Heart right ventricle (tissue), 16 donors: ENCODE measurements at places on chromosomes 12 and 14. TPM values are rescaled to one million over a fixed set of nuclear protein-coding genes. Genes with fewer than 3 reads are reported as not detected.

INHBC gene
- not detected for polyA plus RNA-seq

FLRT2 gene
- 1.5 TPM for polyA plus RNA-seq

RD3L gene
- polyA plus RNA-seq, result 2.9 TPM

GNB3 gene
- polyA plus RNA-seq, result 15.0 TPM

ERP27 gene
- 0.44 TPM for polyA plus RNA-seq

KRT80 gene
- 0.07 TPM for polyA plus RNA-seq

OTX2 gene
- polyA plus RNA-seq, result not detected

RHOJ gene
- polyA plus RNA-seq, result 19.8 TPM

E2F7 gene
- polyA plus RNA-seq, result 0.04 TPM

C3AR1 gene
- 2.1 TPM for polyA plus RNA-seq

OLR1 gene
- 0.07 TPM for polyA plus RNA-seq

NOS1 gene
- not detected for polyA plus RNA-seq

PLA2G1B gene
- 0.22 TPM for polyA plus RNA-seq

CISTR gene
- polyA plus RNA-seq, result 1.7 TPM

FSCB gene
- polyA plus RNA-seq, result not detected

TRIAP1 gene
- 28.9 TPM for polyA plus RNA-seq

MYH7 gene
- 7,351 TPM for polyA plus RNA-seq

CAPZA3 gene
- polyA plus RNA-seq, result not detected

CELA1 gene
- not detected for polyA plus RNA-seq

PGF gene
- polyA plus RNA-seq, result 12.2 TPM

VRTN gene
- not detected for polyA plus RNA-seq

KRT6C gene
- 0.06 TPM for polyA plus RNA-seq

GPN3 gene
- 9.4 TPM for polyA plus RNA-seq

CHD8 gene
- polyA plus RNA-seq, result 19.4 TPM

IL22 gene
- not detected for polyA plus RNA-seq

TIMM9 gene
- polyA plus RNA-seq, result 46.9 TPM

PEBP1 gene
- polyA plus RNA-seq, result 535 TPM

GPRC5A gene
- 0.75 TPM for polyA plus RNA-seq

AHSA1 gene
- polyA plus RNA-seq, result 247 TPM

APOLD1 gene
- 19.8 TPM for polyA plus RNA-seq

CFAP73 gene
- 0.10 TPM for polyA plus RNA-seq

ABCD2 gene
- 0.32 TPM for polyA plus RNA-seq

APAF1 gene
- polyA plus RNA-seq, result 3.4 TPM

DDIT3 gene
- polyA plus RNA-seq, result 65.2 TPM
